G401 (cell line): ENCODE measurements at places on chromosomes 7 and 10. TPM values are rescaled to one million over a fixed set of nuclear protein-coding genes. Genes with fewer than 3 reads are reported as not detected.

DNA sequence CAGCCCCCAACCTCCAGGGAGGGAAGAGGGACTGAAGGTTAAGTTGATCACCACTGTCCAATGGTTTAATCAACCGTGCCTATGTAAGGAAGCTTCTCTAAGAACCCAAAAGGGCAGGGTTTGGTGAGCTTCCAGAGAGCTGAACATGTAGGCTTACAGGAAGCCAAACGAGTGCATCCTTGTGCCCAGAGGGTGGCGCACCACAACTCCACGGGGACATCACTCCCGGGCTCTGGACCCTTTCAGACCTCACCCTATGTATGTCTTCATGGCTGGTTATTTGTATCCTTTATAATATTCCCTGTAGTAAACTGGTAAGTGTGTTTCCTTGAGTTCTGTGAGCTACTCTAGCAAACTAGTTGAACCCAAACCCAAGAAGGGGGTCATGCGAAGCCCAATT, 11.5 kb upstream of the NFKB2 start:
- DNase-seq = no peak

FBXL13 gene
- 1.7 and 4.7 TPM in 2 replicates for total RNA-seq

- DNase-seq = peak; percentile 30
Measured at GRCh38 chr10:119526621-119527592, 15.6 kb downstream of the RGS10 start.

DNA sequence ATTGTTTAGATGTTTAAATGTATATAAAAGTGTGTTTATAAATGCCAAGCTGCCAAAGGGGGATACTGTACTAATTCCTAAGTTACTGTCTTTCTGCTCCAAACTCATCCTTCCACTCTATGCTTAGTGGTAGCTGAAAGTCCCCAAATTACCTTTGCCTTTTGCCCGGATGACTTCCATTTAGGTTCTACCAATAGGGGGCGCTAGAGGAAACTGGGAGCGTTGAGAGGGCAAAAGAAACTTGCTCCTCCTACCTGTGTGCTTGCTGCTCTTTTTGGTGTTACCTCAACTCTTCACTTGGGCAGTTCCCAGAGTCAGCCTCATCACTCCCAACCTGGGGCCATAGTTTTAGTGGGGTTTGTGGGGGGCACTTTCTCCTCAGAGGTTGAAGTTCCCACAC, 5.9 kb upstream of the OR2A25 start:
- no peak for DNase-seq

DDX56 gene
- 101 and 124 TPM in 2 replicates for total RNA-seq

GRCh38 chr7:151051108-151051507, 2.8 kb downstream of the ASIC3 start:
- peak; percentile 40 for DNase-seq

- no peak for DNase-seq
Measured at GRCh38 chr10:68135362-68135761, 26.1 kb downstream of the MYPN start.

DNA sequence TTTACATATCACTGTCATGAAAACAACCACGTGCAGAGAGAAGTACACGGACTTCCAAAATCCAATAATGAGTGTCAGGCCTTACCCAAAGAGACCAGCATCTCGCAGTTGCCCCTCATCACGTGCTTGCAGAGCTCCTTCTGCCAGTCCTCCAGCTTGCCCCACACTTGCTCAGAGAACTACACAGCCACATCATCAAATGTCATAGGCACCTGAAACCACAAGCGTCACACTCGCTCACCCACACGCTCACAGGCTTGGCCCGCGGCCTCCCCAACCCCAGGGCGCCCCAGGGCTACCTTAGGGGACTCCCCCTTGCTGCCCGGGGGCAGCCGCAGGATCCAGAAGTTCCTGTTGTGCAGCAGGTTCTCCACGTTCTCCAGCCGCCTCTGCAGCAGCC, 123.4 kb upstream of the ZNF746 start:
- DNase-seq = no peak
